KBM-7 (cell line): ENCODE measurements at places on chromosomes 6 and 20.

GRCh38 chr6:39223061-39223460 is 6.2 kb downstream of the KCNK5 start:
- no peak for DNase-seq

- no peak for DNase-seq
These were observed at the start of gene C20orf144 for GRCh38 chr20:33662172-33662571. TSS of gene C20orf144 (plus strand) at chr20:33662327. CDS start at chr20:33662346, 19 bp downstream.

DNA sequence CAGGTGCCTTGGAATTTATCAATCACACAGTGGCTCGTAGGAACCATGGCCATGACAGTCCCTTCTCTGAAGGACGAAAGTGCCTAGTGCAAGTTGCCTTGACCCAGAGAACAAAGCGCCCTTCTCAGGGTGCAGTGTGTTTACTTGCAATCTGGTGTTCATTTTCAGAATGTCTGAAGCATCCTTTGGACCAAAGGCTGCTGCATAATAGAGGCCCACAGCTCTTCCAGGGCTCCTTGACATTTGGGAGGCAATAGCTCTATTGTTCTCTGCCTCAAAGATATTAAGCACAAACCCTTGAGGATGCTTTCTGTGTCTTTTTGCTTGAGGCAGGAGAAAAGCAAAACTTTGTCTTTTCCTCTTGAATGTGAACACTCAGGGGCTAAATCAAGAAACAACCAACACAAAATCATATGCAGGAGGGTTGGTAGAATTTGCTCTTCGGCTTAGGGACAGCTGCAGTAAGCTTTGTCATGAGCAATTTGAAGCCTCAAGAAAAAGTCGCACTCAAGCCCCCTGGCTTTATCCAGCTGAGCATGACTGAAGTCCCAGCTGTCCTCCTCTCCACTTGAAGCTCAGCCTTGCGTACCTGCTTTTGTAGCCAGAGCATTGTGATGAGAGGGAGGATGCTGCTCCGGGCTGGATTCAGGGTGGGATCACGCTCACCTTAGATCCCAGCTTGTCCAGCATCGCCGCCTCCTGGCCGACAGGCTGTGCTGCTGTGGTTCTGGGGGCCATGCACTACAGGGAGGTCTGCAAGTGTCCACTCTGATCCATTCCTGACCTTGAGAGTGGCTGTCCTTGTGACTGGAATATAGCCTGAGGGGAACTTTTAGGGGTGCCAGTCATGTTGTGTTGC is 495.4 kb downstream of the CDH26 start:
- DNase-seq = no peak

DNA sequence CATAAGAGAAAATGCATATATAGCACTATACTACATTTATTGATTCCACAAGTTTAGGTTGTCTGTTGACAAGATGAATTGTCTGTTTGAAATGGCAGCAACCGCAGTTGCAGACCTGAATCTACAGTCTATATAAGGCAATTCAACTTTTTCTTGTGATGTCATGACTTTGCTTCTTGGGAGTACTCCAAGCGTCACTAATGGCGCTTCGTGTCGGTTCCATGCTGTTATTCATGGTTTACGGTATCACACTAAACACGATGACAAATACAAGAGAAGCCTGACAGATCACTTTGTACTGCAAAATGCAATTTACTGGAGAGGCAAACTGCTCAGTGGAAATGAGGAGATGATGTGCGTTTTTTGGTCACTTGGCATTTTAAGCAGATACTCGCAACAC is 280.3 kb upstream of the TCF21 start:
- no peak for DNase-seq

DNA sequence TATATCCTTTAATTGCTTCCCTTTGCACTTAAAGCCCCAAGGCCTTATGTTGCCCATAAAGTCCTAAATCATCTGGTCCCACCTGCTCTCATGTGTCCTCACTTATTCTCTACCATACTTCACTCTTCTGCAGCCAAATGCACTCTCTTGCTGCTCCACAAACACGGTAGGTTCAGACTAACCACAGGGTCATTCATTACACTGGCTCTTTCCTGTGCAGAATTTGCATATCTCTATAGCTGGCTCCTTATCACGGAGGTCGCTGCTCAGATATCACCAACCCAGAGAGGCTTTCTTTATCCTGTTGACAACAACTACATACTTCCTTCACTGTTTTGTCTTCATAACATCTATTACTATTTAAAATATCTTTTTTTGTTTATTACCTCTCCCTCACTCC is 86.8 kb downstream of the MOXD1 start:
- no peak for DNase-seq
